Neural progenitor cell (in vitro differentiated cells): ENCODE measurements at places on chromosomes 2 and 18.

- no peaks in the 10 kb centered on the region for H3K36me3 ChIP-seq
- no peak overlapping the region for H3K27ac ChIP-seq
- H3K4me3 ChIP-seq: no peak overlapping the region
- no peak for DNase-seq
These were observed 9.9 kb upstream of the YPEL5 start for GRCh38 chr2:30136764-30137444.

DNA sequence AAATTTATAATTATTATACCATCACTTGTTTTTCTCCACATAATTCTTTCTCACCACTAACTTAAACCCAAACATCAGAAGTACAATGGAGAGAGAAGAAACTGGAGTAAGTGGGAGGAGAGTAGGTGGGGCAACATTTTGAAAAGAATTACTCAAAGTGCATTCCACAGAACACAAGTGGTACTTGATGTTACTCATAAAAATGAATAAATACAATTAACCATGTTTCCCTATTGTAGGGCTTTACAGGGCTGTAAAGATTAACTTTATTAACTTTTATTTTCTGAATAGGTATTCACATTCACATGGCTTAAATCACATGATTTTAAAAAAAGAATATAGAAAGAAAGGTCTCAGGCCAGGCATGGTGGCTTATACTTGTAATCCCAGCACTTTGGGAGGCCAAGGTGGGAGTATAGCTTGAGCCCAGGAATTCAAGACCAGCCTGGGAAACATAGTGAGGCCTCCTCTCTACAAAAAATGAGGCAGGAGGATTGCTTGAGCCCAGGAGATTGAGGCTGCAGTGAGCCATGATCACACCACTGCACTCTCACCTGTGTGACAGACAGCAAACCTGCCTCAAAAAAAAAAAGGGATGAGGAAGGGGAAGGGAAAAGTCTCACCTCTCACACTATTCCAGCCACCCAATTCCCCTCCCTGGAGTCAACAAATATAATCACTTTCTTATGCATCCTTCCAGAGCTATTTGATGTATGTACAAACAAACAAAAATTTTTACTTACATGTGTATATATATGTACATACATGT, 47.1 kb downstream of the KCNG3 start:
- no peaks in the 10 kb centered on the region for H3K4me1 ChIP-seq
- no peak overlapping the region for H3K4me3 ChIP-seq
- H3K36me3 ChIP-seq: no peaks in the 10 kb centered on the region
- H3K27me3 ChIP-seq: no peaks in the 10 kb centered on the region
- DNase-seq: no peak
- no peak overlapping the region for H3K27ac ChIP-seq

GRCh38 chr18:3603421-3604234, 153.7 kb downstream of the TGIF1 start:
- H3K27me3 ChIP-seq: no peaks in the 10 kb centered on the region
- peaks cover 37% of the 10 kb centered on the region for H3K4me1 ChIP-seq
- peak; percentile 91 for DNase-seq
- no peaks in the 10 kb centered on the region for H3K36me3 ChIP-seq

- H3K27ac ChIP-seq: no peak overlapping the region
- H3K4me1 ChIP-seq: no peaks in the 10 kb centered on the region
- H3K36me3 ChIP-seq: no peaks in the 10 kb centered on the region
- no peak overlapping the region for H3K4me3 ChIP-seq
- no peaks in the 10 kb centered on the region for H3K27me3 ChIP-seq
- no peak for DNase-seq
These were observed 105.1 kb upstream of the GALNT5 start for GRCh38 chr2:157152362-157152761.

GRCh38 chr2:168819829-168820489, 17.5 kb downstream of the NOSTRIN start:
- H3K36me3 ChIP-seq: no peaks in the 10 kb centered on the region
- peak; percentile 15 for DNase-seq
- no peak overlapping the region for H3K4me3 ChIP-seq
- no peaks in the 10 kb centered on the region for H3K27me3 ChIP-seq

- no peaks in the 10 kb centered on the region for H3K27me3 ChIP-seq
- peaks cover 8% of the 10 kb centered on the region for H3K4me1 ChIP-seq
- H3K27ac ChIP-seq: no peak overlapping the region
- no peak overlapping the region for H3K4me3 ChIP-seq
- no peak for DNase-seq
These were observed 292.4 kb downstream of the TRIB2 start for GRCh38 chr2:13009027-13009642.

- H3K36me3 ChIP-seq: no peaks in the 10 kb centered on the region
- no peak for DNase-seq
- H3K4me3 ChIP-seq: no peak overlapping the region
These were observed 16.9 kb downstream of the QPCT start for GRCh38 chr2:37361216-37361815.

DNA sequence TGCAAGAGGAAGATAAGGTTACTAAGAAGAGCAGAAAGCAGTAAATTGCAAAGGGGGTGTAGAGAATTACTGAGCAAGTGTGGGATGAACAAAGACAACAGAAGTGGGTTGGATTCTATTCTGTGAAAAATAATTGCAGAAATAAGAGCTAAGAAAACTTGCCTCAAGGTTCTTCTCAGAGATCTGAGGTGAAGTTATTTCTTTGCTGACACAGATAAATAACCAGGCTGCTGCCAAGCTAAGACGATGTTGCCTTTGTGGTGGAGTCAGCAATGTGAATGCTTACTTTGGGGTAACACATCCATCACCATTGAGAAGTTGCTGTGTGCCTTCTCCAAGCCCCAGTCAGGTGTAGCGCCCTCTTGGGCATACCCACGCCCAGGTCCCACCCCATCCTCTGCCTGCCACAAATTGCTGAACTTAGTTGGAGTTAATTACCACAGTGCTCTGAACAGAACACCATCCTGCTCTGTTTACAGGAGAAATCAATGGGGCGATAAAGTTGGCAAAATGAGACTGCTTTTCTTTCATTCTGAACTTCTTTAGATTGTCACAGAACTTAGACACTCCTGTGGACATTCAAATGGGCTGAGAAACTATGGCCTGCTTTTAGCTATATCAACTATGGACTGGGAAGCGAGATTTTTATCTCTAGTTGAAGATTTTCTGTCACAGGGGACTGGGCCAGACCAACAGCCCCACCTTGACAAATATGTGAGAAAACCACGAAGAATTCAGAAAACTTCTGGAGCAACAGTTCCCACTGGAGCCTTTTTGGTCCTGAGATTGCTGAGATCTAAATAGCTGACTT, 283.6 kb downstream of the TMX3 start:
- no peaks in the 10 kb centered on the region for H3K27me3 ChIP-seq
- no peak overlapping the region for H3K4me3 ChIP-seq
- no peaks in the 10 kb centered on the region for H3K4me1 ChIP-seq
- no peak overlapping the region for H3K27ac ChIP-seq

- peak overlapping the region; percentile 14 for H3K27ac ChIP-seq
- no peaks in the 10 kb centered on the region for H3K27me3 ChIP-seq
- H3K4me1 ChIP-seq: no peaks in the 10 kb centered on the region
- peaks cover 86% of the 10 kb centered on the region for H3K36me3 ChIP-seq
- no peak for DNase-seq
These were observed 21.3 kb downstream of the XRCC5 start for GRCh38 chr2:216130346-216130971.

GRCh38 chr18:48017635-48018034, 87.2 kb upstream of the SMAD2 start:
- no peak for DNase-seq
- H3K36me3 ChIP-seq: no peaks in the 10 kb centered on the region

DNA sequence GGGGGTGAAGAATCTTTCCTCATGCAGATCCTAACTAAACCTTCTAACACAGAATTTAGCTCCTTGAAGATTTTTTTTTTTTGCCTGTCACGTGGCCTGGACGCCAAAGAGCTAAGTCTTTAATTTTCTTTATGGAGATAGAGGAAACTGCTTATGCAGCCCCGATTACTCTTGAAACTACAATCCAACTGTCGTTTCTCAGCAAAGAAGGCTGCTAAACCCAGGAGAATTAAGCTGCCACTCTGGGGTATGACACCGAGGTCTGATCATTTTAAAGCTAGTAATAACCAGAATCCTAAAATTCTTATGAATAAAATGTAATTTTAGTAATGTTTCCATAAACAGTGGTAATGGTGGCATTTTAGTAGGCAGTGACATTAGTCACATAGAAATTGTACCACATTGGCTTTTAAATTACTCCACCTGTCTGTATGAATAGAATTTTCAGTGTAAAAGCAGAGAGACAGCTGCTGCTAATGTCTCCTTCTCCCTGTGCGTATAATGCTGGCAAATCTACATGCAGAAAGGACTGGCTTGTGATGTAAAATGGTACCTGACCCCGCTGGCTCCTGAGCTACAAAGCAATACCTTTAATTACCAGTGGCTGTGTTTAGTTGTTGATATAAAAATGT, 86.5 kb downstream of the MEIS1 start:
- H3K27ac ChIP-seq: no peak overlapping the region
- no peaks in the 10 kb centered on the region for H3K36me3 ChIP-seq
- H3K4me1 ChIP-seq: peaks cover 41% of the 10 kb centered on the region

- H3K27ac ChIP-seq: no peak overlapping the region
- H3K27me3 ChIP-seq: peaks cover 82% of the 10 kb centered on the region
- peak; percentile 56 for DNase-seq
- H3K36me3 ChIP-seq: no peaks in the 10 kb centered on the region
These were observed 528 bp upstream of the PCGF1 start for GRCh38 chr2:74507926-74508520.

DNA sequence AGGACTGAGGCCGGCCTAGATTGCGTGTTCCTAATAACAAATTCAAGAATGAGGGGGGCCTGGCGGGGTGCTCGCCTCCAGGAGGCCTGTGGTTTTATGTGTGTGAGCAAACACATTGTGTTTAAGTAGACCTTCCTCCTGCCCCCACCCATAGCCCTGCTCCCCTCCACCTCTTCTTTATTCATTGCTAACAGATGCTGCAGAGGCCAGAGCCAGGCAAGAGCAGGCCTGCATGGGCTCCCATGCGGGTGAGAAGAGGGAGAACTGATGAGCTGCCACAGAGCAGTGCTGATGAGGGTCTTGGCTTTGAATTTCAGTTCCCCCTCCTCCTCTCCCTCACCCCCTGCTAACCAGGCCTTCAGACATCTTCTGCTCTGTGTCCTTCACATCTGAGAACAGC, 154.6 kb downstream of the OSR1 start:
- no peaks in the 10 kb centered on the region for H3K36me3 ChIP-seq
- H3K4me1 ChIP-seq: no peaks in the 10 kb centered on the region
- no peak overlapping the region for H3K27ac ChIP-seq
- H3K4me3 ChIP-seq: no peak overlapping the region

GRCh38 chr2:24930768-24931167, 10.7 kb upstream of the ADCY3 start:
- no peaks in the 10 kb centered on the region for H3K27me3 ChIP-seq
- H3K4me3 ChIP-seq: no peak overlapping the region
- peaks cover 12% of the 10 kb centered on the region for H3K4me1 ChIP-seq
- no peaks in the 10 kb centered on the region for H3K36me3 ChIP-seq

DNA sequence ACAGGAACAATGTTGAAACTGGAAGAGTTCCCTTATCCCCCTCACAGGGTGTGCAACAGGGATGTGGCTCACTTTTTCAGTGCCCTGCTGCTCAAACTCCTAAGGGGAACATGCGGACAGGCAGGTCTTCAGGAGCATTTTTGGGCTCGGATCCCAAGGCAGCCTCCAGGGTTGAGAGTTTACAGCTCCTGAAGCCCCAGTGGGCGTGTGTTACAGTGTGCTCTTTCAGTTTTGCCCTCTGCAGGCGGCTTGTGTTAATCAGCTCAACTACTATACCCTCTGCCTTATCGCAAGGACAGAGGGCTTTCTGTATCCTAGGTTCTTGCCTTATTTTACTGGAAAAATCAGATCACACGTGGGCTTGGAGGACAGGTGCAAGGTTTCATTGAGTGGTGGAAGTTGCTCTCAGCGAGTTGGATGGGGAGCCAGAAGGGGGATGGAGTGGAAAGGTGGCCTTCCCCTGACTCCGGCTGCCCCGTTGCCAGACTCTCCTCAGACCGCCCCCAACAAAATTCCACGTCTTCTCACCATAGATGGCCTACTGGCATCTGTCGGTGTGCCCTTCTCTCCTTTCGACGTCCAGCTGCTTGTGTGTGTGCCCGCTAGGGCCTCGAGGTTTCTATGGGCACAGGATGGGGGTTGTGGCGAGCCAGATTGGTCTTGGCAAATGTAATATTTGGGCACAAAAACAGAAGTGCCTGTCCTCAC, 541.9 kb downstream of the TMX3 start:
- H3K4me3 ChIP-seq: no peak overlapping the region
- no peaks in the 10 kb centered on the region for H3K36me3 ChIP-seq

DNA sequence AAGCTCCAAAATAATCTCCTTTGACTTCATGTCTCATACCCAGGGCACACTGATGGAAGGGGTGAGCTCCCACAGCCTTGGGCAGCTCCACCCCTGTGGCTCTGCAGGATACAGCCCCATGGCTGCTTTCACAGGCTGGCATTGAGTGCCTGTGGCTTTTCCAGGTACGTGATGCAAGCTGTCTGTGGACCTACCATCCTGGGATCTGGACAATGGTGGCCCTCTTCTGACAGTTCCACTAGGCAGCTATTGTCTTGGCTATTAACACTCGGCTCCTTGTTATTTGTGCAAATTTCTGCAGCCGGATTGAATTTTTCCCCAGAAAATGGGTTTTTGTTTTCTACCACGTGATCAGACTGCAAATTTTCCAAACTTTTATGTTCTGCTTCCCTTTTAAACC, 634.2 kb downstream of the TSN start:
- no peak overlapping the region for H3K4me3 ChIP-seq
- no peaks in the 10 kb centered on the region for H3K36me3 ChIP-seq
- H3K4me1 ChIP-seq: no peaks in the 10 kb centered on the region
- no peak overlapping the region for H3K27ac ChIP-seq
- H3K27me3 ChIP-seq: no peaks in the 10 kb centered on the region

DNA sequence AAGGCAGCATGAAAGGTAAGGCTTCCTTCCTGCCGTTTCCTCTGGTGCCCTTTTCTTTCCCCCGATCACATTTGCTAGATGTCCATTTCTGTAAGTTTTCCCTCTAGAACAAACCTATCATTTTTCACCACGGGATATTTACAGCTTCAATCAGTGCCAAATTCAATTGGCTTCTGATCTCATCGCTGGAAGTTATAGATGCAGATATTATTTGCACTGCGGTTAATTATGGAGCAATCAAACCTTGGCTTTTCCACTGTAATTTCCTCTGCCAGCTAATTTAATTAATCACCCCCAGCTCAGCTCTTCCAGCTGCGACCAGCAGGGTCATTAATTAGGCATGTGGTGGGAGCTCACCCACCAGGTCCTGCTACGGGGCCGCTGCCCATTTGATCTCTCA, 86.1 kb downstream of the GBX2 start:
- H3K36me3 ChIP-seq: no peaks in the 10 kb centered on the region
- peaks cover 46% of the 10 kb centered on the region for H3K4me1 ChIP-seq
- no peaks in the 10 kb centered on the region for H3K27me3 ChIP-seq
- H3K4me3 ChIP-seq: no peak overlapping the region
- no peak overlapping the region for H3K27ac ChIP-seq

DNA sequence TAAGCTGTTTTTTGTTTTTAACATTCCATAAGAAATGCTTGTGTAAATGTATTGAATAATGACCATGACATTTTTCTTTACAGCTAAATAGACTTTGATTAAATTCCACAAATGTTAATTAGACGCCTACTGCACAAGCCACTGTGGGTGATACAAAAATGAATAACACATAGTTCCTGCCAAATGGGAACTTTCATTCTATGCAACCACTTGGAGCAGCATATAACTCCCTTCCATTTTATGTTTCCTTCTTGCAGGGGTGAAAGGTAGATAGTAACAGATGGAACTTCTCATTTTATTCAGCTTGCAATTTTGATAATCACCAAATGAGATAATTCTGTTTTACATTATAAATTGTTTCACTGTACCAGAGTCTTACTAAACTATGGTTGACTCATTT, 70.0 kb upstream of the THUMPD2 start:
- DNase-seq: no peak
- no peaks in the 10 kb centered on the region for H3K36me3 ChIP-seq
- no peaks in the 10 kb centered on the region for H3K27me3 ChIP-seq
- no peaks in the 10 kb centered on the region for H3K4me1 ChIP-seq
